ENCODE measurements at places on chromosomes 7 and 10.
A peak's percentile ranks its signal among the peaks of the same experiment; 100 is the strongest.

DNA sequence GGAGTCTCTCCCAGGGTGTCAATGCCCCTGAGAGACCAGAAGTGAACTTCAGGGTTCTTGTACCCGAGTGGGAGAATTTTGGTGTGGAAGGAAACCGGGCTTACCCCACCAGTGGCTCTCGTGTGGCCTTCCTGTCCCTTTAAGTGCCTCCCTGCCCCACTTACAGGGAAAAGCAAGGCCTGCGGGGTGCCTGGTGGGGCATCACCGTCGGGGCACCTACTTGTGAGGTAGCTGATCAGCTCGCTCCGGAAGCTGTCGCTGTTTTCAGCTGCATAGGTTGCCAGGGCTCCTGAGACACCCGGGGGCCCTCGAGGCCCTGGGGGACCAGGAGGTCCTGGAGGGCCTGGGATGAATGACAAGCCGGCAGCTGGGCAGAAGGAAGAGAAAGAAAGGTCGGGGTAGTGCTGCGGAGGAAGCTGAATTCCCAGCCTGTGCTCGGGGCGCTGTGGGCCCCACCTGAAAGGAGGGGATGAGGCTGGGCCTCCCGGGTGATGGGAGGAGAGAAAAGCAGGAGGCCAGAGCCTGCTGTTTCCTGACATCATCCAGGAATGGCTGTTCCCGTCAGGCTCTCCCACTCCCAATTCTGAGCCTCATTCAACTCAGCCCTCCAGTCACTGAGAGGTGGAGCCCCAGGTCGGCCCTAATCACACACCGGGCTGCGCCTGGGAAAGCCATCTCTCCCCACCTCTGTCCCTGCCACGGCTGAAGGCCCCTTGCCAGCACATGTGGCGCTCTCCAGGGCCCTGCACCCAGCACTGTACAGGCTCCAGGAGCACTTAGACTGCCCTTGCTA, 51.1 kb downstream of the COL17A1 start:
- DNase-seq = no peak

- no peak for DNase-seq
These were observed 64.0 kb upstream of the KLF6 start for GRCh38 chr10:3848775-3849635.

- no peak for DNase-seq
These were observed 94.9 kb downstream of the NPSR1 start for GRCh38 chr7:34752929-34753328.

DNA sequence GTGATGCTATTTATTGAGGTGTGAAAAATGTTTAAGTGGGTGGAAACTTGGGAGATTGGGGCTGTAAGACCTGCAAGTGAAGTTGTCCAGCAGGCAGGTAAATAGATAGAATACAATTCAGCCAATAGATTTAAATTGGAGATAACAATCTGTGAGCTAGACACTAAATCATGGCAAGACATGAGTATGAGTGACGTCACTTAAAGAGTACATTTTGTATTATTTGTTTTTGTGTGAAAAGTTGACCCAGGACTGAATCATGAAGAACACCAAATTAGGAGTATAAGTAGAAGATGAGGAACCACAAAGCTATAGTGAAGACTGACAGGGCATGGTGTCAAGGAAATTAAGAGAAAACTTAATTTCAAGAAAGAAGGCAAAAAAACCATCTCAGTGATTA, 249.1 kb upstream of the SEMA3C start:
- no peak for DNase-seq

- DNase-seq = no peak
These were observed 4.3 kb upstream of the LAMB4 start for GRCh38 chr7:108134486-108134885.

- no peak for DNase-seq
These were observed 64.6 kb downstream of the CYP26A1 start for GRCh38 chr10:93138113-93138870.

GRCh38 chr7:102412548-102412947, 16.4 kb downstream of the PRKRIP1 start:
- DNase-seq = peak; percentile 18

GRCh38 chr7:34222722-34223121, 317.4 kb downstream of the BMPER start:
- DNase-seq = no peak

- no peak for DNase-seq
These were observed 38.3 kb downstream of the MACROH2A2 start for GRCh38 chr10:70090951-70091350.

DNA sequence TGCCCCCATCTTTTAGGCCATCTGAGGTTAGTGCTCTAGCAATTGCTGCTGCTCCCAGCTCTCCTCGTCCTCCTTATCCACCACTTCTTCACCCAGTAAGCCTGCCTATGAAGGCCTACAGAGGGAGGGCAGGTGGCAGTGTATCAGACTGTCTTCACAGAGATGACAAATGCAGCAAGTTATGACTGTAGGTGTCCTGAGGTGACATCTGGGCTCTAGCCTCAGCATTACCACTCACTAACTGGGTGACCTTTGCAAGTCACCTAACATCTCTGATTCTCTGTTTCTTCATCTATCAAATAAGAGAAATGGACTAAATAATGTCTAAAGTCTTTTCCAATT, 151.6 kb downstream of the NOC3L start:
- no peak for DNase-seq

DNA sequence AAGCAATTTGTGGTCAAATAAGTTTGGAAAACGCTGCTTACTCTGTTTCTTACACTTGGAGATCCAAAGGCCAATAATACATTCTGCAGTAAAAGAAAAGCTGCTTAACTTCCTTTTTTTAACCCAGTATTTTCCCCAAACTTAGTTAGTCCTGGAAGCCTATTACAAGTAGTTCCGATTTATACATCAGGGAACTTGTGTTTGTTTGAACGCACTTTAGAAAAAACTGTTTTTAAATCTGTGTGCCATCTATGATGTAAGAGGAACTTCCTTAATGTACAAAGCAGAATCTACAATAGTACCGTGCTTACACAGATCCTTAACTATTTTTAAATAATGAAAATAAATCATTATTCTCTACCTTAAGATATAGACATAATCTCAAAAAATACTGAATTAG, 23.0 kb downstream of the SFR1 start:
- no peak for DNase-seq

DNA sequence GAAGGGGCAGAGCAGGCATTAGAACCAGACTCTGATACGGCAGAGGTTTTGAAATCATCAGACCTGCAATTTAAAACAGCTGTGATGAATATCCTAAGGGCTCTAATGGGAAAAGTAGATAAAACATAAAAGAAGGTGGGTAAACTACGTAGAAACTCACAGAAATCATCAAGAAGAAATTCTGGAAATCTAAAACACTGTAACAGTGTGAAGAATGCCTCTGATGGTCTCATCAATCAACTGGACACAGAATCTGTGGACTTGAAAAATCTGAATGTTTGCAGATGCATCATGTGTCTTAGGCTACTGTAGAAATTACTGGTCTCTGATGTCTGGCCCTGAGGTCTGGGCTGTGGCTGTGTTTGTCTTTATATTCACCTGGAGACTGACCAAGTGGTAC, 173.0 kb upstream of the NPS start:
- no peak for DNase-seq

DNA sequence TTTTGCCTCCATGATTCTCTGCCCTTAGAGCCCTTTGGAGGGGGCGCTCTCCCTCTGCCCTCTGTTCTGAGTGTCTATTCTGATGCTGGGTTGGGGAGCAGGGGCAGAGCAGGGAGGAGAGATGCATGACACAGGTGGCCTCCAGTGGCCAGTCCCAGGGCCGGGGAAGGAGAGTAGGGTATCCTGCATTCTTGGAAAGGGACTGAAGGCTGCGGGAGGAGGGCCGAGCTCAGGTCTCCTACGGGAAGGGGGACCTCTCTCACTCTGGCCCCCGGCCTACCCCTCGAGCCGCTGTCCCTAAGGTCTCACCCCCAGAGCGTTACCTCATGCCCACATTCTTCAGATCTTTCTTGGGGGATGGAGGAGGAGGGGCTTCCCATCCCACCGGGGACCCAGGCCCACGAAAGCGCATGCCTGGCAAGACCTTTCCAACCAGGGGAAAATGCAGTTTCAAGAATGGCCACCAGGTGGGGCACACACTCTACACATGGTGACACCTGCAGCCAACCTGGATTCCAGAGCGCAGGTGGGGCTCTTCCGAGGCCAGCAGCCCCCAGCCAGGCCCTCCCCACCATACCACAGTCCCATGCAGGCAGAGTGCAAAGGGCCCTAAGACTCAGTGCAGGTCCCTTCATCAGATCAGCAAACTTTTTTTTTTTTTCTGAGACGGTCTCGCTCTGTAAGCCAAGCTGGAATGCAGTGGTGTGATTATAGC, 86.4 kb downstream of the MYL10 start:
- DNase-seq = peak; percentile 58

DNA sequence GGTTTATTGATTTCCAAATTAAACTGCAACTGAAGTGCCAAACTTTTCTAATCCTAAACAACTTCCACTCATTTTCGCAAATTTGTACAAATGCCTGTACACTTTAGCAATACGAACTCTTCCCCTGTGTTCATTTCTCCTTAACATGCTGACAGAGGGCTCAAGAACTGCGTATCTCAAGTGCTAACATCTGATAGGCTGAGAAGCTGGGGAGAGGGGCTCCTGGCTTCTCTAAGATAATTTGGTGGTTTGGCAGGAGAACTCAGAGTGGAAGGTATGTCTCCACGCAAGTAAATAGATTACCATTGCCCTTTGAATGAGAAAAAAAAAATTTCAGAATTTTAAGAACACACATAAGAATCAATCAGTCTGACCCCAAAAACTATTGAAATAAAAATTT, 53.3 kb upstream of the ANLN start:
- DNase-seq = no peak

- peak; percentile 26 for DNase-seq
These were observed 73.9 kb downstream of the KAT6B start for GRCh38 chr10:74900297-74900696.

DNA sequence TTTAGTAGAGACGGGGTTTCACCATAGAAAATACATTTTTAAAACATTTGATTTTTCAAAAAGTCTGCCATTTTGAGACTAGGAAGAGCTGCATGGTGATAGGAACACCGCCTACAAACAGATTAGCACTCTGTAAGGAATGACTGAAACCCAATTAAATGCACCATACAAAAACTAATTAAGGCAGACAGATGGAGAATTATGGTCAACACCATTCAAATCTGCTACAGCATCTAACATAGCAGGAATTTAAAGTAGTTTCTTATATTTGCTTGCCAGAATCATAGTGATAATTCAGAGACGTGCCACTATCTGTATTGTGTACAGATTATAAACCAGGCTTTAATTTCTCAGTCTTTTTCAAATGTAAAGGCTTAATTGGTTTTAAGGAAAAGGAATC, 68.2 kb downstream of the ENO4 start:
- DNase-seq = no peak

- no peak for DNase-seq
These were observed 166.9 kb downstream of the PAXIP1 start for GRCh38 chr7:154836021-154836448.

- no peak for DNase-seq
These were observed 13.5 kb upstream of the ADAM22 start for GRCh38 chr7:87920578-87920977.

- DNase-seq = no peak
These were observed 57.2 kb downstream of the TFEC start for GRCh38 chr7:115973406-115973805.

DNA sequence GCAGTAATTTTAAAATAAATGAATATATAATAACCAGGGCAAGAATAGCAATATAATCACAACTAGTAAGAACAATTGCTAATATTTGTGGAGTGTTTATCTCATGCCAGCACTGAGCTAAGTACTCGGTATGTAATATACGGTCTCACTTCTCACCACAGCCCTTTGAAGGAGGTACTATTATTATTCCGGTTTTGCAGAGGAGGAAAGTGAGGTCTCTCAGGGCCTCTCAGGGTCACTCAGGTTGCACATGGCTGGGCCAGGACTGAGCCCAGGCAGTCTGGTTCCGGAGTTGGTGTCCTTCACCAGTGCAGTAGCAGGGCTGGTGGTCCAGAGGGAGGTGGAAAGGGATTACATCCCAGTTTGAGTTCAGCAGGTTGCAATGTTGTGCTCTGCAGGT, 80.9 kb downstream of the CHN2 start:
- DNase-seq = no peak

- no peak for DNase-seq
These were observed 7.5 kb upstream of the INTS1 start for GRCh38 chr7:1511444-1512422.

GRCh38 chr7:65892161-65892560, 19.3 kb downstream of the VKORC1L1 start:
- no peak for DNase-seq

DNA sequence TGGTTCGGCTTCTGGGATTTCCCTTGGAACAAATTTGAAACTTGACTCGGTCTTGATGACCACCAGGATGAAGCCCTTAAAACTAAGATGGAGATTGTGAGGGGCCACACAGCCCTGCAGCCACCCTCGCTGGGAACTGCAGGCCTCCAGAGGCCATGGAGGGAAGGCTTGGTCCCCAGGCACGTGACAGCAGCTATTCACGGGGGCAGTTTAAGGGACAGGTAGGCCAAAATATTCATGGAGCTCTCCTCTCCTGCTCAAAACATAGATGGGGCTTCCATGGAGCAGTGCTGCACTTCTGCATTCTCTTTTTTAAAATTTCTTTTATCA, 137.0 kb downstream of the ADCY1 start:
- no peak for DNase-seq

DNA sequence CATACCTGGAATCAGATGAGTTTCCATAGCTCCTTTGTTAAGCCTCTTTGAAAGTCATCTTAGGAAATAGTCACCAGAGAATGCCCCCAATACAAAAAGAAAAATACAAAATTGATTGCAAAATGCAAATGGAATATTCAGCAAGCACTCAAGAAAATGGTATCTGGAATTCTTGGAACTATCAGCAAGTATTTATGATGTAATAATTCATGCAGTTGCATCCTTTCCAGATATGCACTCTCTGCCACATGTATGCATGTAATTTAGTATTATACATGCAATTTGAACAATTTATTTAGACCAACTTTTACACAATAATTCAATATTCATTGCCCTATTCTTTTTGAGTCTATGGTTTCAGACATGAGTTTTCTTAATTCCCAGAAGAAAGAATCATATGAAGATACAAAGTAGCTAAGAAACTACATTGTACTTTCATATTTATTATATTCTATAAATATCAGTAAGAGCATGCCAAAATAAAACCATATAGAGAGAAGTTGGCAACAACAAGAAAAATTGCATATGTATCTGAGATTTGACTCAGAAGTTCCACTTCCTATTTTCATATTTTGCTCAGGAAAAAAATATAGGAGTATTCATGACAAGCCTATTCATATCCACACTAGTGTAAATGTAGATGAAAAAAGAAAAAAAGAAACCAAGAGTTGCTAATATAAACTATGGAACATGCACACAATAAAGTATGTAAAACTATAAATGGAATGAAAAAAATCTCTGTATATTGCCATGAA, 338.5 kb downstream of the SEMA3D start:
- DNase-seq = no peak

GRCh38 chr10:19985745-19986144, 169.5 kb downstream of the PLXDC2 start:
- DNase-seq = no peak

GRCh38 chr7:19117091-19117869, at the start of gene TWIST1:
Gene TWIST1 (minus strand): TSS chr7:19117636. CDS start chr7:19117321, 315 bp downstream.
- DNase-seq = no peak

DNA sequence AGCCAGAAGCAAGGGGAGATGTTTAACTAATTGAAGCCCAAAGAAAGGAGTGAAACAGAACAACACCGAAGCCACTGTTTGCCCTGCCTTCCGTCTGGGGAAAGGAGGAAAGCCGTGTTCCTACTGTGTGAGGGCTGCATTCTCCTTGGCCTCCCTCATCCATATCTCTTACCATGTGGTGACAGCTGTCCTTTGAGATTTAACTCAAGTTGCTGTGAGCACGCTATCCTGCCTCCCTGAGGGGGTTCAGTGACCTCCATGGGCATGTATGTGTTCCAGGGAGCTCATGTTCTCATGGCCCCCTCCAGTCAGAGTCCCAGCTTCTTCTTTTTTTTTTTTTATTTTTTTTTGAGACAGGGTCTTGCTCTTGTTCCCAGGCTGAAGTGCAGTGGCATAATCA, 26.2 kb upstream of the CRHR2 start:
- DNase-seq = no peak
